ENCODE measurements at places on chromosomes 3 and 15.
A peak's percentile ranks its signal among the peaks of the same experiment; 100 is the strongest.

GRCh38 chr3:140467104-140467577 lies 210.7 kb upstream of the TRIM42 start:
- DNase-seq = peak; percentile 57

GRCh38 chr15:26165546-26165945 lies 302.4 kb upstream of the ATP10A start:
- DNase-seq = no peak

GRCh38 chr15:66765478-66766281 lies 63.6 kb downstream of the SMAD6 start:
- peak; percentile 60 for DNase-seq

GRCh38 chr15:43251871-43252250 lies 14.9 kb downstream of the TGM5 start:
- no peak for DNase-seq

DNA sequence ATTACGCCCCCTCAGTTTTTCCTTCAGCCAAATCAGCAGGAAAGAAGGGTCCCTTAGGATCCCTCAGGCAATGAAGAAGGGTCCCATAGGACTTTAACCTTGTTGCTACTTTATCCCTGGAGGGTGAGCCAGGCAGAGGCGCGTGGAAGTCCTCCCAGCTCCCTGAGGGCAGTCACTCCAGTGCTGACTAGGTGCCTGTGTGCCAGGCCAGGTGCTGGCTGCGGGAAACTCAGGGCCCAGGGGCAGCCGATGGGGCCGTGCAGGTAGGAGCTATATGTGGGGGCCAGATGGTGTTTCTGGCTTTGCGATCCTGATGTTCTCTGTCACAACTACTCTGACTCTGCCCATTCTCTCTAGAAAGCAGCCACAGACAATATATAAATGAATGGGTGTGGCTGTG lies 42.8 kb upstream of the IQSEC1 start:
- DNase-seq = no peak

GRCh38 chr15:91940496-91941381 lies 87.2 kb downstream of the SLCO3A1 start:
- DNase-seq = no peak

DNA sequence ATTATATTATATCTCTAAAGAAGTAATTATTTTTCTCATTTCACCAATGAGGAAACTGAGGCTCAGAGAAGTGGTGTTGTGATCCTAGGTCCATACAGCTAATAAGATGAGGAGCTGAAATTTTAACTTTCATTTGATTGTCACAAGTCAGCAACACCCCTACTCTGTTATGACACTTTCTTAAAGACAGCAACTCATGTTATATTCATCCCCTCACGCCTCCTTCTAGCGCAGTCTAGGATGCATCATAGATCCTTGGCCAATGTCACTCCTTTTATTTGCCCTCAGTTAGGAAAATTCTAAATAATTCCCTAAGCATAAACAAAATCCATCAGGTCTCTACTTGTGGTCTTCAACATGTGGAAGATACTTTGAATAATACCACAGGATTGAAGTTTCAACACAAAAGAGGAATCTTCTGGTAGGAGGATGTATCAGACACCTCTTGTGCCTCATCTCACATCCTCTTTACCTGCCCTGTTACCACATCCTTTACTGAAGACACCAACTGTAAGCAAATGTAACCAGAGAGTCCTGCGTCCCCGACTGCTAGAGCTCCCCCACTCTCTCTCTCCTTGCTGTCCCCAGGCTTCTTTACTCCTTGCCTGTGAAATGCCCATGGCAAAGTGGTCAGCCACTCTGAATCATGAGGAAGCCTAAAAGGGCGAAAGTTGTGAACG lies 53.7 kb downstream of the TRIM42 start:
- DNase-seq = no peak

DNA sequence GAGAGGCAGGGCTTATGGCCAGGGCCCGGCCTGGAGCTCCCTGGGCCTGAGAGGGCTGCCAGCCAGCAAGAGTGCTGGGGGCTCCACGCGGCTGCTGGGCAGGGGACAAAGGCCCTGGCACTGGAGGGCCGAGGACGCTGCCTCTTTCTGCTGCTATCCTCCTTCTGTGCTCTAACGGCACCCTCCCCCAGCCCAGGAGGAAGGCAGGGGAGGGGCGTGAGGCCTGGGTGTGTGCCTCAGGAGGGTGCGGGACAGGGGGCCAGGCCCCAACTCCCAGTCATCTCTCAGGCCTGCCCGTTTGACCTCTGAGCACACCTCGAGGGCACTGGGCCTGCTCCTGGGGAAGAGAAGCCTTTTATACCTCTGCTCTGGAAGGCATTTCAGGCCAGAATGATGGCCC lies 115.5 kb downstream of the ADCY5 start:
- no peak for DNase-seq

- peak; percentile 89 for DNase-seq
These were observed 939.4 kb downstream of the MCTP2 start for GRCh38 chr15:95170561-95171380.

DNA sequence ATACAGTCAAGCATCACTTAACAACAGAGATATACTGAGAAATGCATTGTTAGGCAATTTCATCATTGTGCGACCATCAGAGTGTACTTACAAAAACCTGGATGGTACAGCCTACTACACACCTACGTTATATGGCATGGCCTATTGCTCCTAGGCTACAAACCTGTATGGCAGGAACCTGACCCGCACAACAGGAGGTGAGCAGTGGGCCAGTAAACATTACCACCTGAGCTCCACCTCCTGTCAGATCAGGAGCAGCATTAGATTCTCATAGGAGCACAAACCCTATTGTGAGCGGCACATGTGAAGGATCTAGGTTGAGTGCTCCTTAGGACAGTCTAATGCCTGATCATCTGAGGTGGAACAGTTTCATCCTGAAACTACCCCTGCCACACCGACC lies 89.7 kb downstream of the SCAPER start:
- DNase-seq = no peak

DNA sequence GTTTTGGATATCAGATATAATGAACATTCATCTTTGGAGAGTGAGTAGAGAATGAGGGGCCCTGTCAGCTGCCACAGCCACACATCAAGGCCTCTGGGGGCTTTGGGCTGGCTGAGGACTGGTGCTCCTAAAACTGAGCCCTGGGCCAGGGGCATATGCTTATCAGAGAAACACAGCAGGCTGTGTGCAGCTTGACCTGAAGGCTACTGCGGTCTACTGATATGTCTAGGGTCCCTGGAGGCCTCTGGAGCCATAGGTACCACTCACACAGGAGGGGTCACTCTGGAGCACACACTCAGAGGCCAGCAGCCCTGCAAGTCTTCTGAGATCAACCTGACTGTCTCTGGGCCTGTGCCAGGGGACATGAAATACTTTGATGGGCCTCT lies 7.6 kb downstream of the TF start:
- DNase-seq = peak; percentile 76

- DNase-seq = no peak
These were observed 258.9 kb downstream of the PDZRN3 start for GRCh38 chr3:73365756-73366397.

DNA sequence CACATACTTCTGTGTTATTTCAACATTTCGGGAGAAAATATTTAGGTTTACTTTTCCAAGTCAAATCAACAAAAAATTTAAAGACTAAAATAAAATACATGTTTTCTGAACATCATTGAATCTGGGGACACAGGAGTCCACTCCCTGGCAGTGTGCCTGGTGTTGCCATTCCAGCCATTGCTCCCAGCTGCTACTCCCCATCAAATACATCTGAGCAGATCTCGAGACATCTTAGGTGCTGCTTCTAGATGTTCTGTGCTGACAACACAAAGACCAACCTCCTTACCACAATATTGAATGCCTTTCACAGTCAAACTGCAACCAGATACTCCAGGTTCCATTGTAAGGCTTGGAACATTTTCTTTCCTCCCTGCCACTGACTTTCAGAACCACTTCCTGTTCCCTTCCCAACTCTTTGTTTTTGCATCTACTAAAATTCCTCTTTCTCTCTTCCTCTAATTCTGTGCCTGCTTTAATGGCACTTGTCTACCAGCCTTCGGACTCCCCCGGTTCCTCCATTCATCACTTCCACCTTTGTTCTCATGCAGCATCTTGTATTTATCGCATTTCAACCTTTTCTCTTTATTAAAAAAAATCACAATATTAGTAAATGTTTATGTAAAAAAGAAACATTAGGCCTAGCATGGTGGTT lies 81.1 kb upstream of the SLC4A7 start:
- DNase-seq = no peak

- no peak for DNase-seq
These were observed 38.5 kb upstream of the MRPL3 start for GRCh38 chr3:131541288-131541687.

- no peak for DNase-seq
These were observed 17.1 kb upstream of the SKIC8 start for GRCh38 chr15:78316283-78317083.

DNA sequence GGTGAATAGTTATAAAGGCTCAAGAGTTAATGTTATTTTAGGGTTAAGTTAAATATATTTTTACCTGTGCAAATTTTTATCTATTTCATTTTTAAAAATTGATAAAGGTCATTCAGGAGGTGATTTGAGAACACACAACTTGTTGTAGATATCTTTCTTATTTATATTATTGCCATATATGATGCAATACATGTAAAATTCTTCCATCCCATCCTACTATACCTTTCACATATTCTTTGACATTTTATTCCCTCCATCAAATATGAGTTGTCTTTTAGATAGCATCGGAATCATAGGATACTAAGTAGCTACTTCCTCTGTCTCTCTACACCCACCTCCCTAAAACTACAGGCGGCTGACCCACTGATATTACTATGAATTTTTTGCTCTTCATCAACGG lies 734.1 kb downstream of the FHIT start:
- DNase-seq = no peak
